Activated CD8-positive, alpha-beta memory T cell treated with anti-CD3 and anti-CD28 coated beads, Interleukin-2, amount 10 ng/mL, durations not matched to agents 7 days and 5 days (primary cell): ENCODE measurements at places on chromosomes 6 and 20. TPM values are rescaled to one million over a fixed set of nuclear protein-coding genes. Genes with fewer than 3 reads are reported as not detected.

DNA sequence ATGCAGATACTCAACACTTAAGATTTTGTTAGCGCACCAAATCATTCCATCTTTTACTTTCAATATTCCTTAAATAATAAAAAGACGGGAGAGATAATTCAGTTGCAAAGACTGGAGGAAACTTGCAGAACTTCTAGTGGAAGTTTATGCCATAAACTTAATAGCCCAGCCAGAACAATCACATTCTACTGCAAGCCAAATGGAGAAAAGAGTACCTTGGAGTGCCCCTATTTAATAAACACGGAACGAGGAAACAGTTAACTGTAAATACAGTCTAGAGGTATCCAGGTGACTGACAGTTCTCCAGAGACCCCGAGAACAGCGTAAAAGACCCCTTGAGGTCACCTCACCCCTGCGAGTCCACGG lies 635 bp downstream of the SLC35B3 start:
- H3K27me3 ChIP-seq: no peaks in the 10 kb centered on the region
- H3K4me3 ChIP-seq: peak overlapping the region; percentile 91
- peaks cover 31% of the 10 kb centered on the region for H3K4me1 ChIP-seq
- no peak for DNase-seq
- H3K36me3 ChIP-seq: peaks cover 27% of the 10 kb centered on the region

The DNAH8 gene
- total RNA-seq: 0.15 TPM

DNA sequence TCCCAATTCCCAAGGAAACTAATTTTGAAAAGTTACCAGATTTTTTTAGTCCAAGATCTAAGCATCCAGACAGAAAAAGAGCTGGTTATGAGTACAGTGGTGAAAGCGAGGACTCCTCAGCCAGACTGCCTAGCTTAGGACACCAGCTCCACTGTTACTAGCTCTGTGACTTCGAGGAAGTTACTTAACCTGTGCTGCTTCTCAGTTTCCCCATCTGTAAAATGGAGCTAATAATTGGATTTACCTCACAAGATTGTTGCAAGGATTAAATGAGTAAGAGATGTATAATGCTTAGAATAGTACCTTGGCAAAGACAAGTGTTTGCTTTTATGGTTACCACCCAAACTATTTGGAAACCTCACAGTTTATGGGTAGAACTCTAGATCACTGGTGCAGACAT lies 1.1 kb downstream of the NT5DC1 start:
- peak overlapping the region; percentile 85 for H3K4me3 ChIP-seq
- no peak for DNase-seq
- H3K4me1 ChIP-seq: peaks cover 54% of the 10 kb centered on the region
- H3K27me3 ChIP-seq: no peaks in the 10 kb centered on the region

DNA sequence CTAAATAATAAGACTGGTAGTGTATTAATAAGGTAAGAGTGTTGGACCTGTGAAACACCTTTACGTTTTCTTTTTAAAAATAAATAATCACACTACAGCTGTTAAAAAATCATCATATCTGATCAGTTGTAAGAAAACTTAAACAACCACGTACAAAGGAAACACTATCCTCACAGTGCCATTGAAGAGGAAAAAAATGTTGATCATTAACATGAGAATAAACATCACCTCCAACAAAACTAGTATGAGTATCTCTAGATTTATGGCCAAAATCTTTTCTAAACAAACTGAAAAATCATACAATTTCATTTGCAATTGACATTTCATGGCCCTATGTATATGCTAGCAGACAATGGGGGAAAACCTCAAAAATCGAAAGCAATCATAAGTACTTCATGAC lies 590 bp downstream of the EYS start:
- H3K27me3 ChIP-seq: no peaks in the 10 kb centered on the region
- H3K4me3 ChIP-seq: no peak overlapping the region
- no peak for DNase-seq
- H3K4me1 ChIP-seq: no peaks in the 10 kb centered on the region
- H3K36me3 ChIP-seq: no peaks in the 10 kb centered on the region

The DEFB118 gene
- total RNA-seq: not detected

DNA sequence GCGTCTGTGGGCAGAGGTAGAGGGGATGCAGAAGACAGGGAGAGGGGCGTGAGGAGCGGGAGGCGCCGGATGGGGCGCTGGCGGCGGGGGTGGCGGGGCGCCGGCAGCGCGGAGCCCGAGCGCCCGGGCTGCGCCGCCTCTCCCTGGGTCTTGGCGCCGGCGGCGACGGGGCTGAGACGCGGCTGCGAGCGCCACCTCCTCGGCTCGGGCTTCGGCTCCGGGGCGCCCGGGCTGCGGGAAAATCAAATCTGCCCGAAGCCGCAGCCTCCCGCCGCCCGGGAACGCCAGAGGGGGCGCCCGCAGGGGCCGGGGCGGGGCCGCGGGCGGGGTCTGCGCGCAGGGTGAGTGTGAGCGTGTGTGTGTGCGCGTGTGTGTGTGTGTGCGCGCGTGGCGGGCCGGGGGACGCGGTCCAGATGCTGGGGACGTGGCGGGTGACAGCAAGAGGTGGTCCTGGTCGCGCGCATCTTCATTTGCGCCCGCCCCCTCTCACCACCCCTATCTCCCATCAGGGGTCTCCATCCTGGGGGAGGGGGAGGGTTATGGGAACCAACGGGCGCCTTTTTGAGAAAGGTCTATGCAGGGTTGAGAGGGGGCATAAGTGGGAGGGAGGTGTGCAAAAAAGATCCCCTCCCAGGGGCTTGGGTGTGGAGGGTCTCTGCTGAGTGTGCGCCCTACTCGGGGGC lies 646 bp upstream of the CPNE5 start:
- H3K27ac ChIP-seq: no peak overlapping the region
- H3K4me1 ChIP-seq: peaks cover 15% of the 10 kb centered on the region
- DNase-seq: no peak

The ZBTB9 gene
- 7.4 TPM for total RNA-seq

The FAM184A gene
- 3.7 TPM for total RNA-seq

The SAMD3 gene
- total RNA-seq: 47.9 TPM

DNA sequence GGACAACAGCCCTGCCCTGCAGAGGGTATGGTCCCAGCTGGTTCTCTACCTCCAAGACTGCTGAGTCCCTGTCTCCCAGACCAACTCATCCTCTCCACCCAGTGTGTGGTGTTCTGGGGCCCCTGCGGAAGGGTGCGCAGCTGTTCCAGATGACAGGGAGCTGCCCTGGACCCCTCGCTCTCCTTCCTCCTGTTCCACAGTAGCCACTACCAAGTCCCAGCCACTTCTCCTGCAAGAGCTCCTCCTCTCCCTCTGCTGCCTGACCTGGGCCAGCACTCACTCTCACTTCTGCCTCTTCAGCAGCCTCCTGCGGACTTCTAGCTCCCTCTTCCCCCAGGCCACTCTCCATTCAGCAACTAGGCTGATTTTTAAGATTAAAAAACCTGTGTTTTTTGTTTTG lies 40.1 kb upstream of the TMEM181 start:
- H3K4me1 ChIP-seq: peaks cover 26% of the 10 kb centered on the region
- peaks cover 26% of the 10 kb centered on the region for H3K27me3 ChIP-seq
- H3K36me3 ChIP-seq: no peaks in the 10 kb centered on the region

- H3K36me3 ChIP-seq: no peaks in the 10 kb centered on the region
- no peaks in the 10 kb centered on the region for H3K4me1 ChIP-seq
- H3K27me3 ChIP-seq: no peaks in the 10 kb centered on the region
- DNase-seq: no peak
These were observed 192.4 kb upstream of the HSF2 start for GRCh38 chr6:122207061-122207460.

The FBXO30 gene
- total RNA-seq: 7.4 TPM

The GABRR2 gene
- 0.67 TPM for total RNA-seq

- DNase-seq: no peak
- H3K36me3 ChIP-seq: peaks cover 62% of the 10 kb centered on the region
- no peaks in the 10 kb centered on the region for H3K27me3 ChIP-seq
- peaks cover 7% of the 10 kb centered on the region for H3K4me1 ChIP-seq
These were observed 149.3 kb downstream of the UTRN start for GRCh38 chr6:144434308-144434990.

DNA sequence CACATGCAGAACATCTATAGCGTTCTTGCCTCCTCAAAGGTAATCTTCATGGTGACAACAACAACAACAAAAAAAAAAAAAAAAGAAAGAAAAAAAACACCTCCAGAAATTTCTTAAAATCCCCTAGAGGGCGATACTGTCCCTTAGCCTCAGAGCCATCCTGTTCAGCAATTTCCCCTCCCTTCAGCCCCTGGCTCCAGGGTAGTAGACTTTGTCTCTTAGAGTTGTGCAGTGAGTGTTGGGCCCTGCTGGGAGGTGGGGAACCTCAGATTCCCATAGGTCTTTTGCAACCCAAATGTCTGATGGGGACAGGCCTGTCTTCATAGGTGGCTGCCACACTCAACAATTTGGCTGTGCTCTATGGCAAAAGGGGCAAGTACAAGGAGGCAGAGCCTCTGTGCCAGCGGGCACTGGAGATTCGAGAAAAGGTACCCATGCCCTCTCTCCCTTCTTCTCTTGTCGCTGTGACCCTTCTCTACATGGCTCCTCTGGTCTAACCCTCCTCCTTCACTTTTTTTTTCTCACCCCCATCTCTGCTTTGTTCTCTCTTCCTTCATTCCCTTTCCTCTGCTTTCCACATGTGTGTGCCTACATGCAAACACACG lies 6.0 kb upstream of the PTK7 start:
- H3K4me3 ChIP-seq: no peak overlapping the region
- H3K4me1 ChIP-seq: no peaks in the 10 kb centered on the region
- no peaks in the 10 kb centered on the region for H3K36me3 ChIP-seq
- H3K27ac ChIP-seq: no peak overlapping the region

DNA sequence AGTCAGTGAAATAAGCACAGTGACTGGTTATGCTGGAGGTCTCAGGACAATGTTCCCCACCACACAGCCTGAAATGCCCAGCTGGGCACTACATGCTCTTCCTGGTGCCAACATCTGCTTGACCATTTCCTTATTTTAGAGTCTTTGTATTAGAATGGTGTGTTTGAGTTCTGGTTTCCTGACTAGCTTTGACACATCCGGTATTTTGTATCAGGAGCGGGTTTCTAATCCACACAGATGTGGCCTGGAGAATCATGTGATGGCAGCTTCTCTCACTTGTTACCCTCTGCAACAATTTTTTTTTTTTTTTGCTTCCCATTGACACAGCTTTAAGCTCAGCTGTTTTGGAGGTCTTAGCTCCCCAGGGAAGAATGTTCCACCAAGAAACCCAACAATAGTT lies 164.5 kb upstream of the CST7 start:
- no peak overlapping the region for H3K4me3 ChIP-seq
- no peak overlapping the region for H3K27ac ChIP-seq
- no peak for DNase-seq
- H3K36me3 ChIP-seq: no peaks in the 10 kb centered on the region

DNA sequence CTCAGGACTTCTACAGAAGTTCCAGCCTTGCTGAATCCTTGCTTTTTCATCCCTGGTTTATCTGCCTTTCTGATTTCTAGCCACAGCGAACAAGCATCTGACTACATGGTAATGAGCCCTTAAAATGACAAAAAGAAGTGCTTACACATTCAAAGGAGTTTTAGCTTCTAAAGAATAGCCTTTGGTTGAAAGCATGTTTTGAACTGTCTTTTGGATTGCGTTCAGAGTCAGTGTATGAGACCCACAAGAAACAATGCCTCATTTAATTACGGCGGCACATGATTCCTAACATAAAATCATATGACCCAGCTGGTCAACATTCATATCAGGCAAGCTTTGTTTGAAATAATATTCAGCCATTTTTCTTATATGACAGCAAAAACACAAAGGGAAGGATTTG lies 784.2 kb downstream of the KIF16B start:
- H3K4me3 ChIP-seq: no peak overlapping the region
- no peaks in the 10 kb centered on the region for H3K4me1 ChIP-seq
- H3K27me3 ChIP-seq: no peaks in the 10 kb centered on the region

DNA sequence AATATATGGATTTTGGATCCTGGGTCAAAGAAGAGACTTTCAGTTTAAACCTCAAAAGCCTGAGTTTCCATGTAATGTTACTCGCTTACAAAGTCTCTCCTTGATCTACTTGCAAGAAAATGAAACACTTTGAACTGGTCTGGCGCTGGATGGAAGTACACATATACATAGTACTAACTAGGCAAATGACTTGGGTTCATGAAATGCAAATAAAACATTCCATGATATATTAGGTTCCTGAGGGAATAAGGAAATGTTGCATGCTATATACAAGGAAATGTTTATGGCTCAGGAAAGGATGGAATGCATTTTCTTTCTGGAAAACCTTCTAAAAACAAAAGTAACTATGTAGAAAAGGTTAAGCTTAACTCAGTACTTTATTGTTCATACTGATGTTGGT lies 11.4 kb upstream of the TXLNB start:
- H3K27me3 ChIP-seq: no peaks in the 10 kb centered on the region
- no peaks in the 10 kb centered on the region for H3K4me1 ChIP-seq
- peaks cover 3% of the 10 kb centered on the region for H3K36me3 ChIP-seq

DNA sequence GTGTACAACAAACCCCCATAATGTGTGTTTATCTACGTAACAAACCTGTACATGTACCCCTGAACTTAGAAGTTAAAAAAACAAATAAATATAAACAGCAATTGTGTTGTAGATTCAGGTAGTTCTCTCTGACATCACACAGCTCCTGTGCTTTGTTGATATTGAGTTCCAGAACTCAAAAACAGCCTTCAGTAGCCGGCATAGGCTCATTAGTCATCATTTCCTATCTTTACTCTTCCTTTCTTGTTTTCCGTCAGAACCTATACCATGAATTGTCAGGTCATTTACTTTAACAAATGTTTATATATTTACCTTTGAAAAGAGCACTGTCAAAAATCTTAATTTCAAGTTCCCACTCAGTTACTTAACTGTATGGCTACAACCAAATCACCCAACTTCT lies 88.8 kb downstream of the ADTRP start:
- no peak overlapping the region for H3K4me3 ChIP-seq
- H3K4me1 ChIP-seq: no peaks in the 10 kb centered on the region
- peaks cover 6% of the 10 kb centered on the region for H3K27me3 ChIP-seq
- H3K36me3 ChIP-seq: peaks cover 1% of the 10 kb centered on the region
- no peak overlapping the region for H3K27ac ChIP-seq
- DNase-seq: no peak

DNA sequence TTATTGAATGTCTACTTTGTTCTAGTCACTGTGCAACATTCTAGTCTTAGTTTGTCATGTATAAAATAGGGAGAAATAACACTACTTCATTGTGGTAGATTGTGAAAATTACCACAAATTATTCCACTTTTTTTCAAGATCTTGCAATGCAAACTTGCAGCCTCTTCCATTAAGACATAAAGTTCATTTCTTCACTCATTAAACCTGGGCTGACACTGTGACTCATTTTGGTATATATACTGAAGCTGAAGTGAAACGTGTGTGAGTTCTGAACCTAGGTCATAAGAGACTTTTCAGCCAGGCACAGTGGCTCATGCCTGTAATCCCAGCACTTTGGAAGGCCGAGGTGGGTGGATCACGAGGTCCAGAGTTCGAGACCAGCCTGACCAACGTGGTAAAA lies 329.0 kb downstream of the BCKDHB start:
- H3K36me3 ChIP-seq: no peaks in the 10 kb centered on the region
- H3K4me3 ChIP-seq: no peak overlapping the region
- no peak for DNase-seq
- H3K27me3 ChIP-seq: no peaks in the 10 kb centered on the region
- no peaks in the 10 kb centered on the region for H3K4me1 ChIP-seq

- H3K36me3 ChIP-seq: peaks cover 12% of the 10 kb centered on the region
- H3K27ac ChIP-seq: no peak overlapping the region
- H3K4me3 ChIP-seq: no peak overlapping the region
- H3K27me3 ChIP-seq: no peaks in the 10 kb centered on the region
- peaks cover 28% of the 10 kb centered on the region for H3K4me1 ChIP-seq
These were observed 214.0 kb downstream of the ZFAND3 start for GRCh38 chr6:38033442-38033982.

GRCh38 chr6:119022796-119023195 lies 55.7 kb downstream of the FAM184A start:
- H3K4me3 ChIP-seq: no peak overlapping the region
- H3K27me3 ChIP-seq: no peaks in the 10 kb centered on the region
- DNase-seq: no peak
- H3K4me1 ChIP-seq: peaks cover 10% of the 10 kb centered on the region
- no peaks in the 10 kb centered on the region for H3K36me3 ChIP-seq
- no peak overlapping the region for H3K27ac ChIP-seq
